Calu3 (cell line): ENCODE measurements at places on chromosomes 5 and 9.

- DNase-seq = no peak
These were observed 53.9 kb downstream of the SNX18 start for GRCh38 chr5:54571462-54571861.

- no peak for DNase-seq
These were observed 66.0 kb upstream of the ZFAND5 start for GRCh38 chr9:72431036-72431435.

GRCh38 chr5:79590396-79590999, 21.7 kb upstream of the TENT2 start:
- DNase-seq = no peak

DNA sequence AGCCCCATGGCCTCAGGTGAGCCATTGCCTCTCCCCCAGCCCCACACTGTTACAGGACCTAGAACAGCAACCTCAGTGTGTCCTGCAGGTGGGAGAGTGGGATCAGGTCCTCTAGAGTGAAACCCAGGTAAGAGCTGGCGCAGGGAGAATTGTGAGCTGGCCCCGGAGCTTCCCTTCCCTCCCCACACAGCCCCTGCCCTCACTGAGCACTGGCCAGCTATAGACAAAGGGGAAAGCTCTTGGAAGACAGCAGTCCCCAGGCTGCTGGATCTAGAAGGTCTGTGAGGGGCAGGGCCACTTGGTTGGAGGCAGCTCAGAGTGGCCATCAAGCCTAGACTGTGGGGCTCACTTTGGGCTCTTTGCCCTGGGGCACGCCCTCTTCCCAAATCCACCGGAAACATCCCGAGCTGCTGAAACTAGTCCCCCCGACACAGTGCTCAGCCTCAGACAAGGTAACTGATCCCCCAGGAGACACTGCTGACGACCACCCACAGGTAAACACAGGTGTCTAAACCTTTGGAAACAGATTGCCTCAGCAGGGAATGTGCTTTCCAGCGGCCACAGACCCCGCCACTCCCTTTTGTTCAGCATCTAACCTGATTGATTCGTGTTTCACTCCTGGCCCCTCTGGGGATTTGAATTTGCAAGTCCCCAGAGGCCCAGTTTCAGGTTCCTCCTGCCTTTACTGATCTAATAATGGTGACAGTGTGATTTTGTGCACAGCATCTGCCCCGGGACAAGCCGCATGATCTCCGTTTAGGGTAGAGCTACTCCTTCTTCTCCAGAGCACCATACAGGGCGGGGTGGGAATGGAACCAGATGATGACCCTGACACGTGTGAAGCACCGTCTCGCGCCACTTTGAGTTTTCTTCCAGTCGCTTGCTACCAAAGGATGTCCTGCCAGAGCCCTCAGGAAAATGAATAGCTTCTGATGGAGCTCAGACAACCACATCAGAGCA, 42.2 kb upstream of the ADAMTS2 start:
- DNase-seq = no peak
